ENCODE measurements at places on chromosomes 3 and 15. TPM values are rescaled to one million over a fixed set of nuclear protein-coding genes. Genes with fewer than 3 reads are reported as not detected.

- no peak for DNase-seq
Measured at GRCh38 chr15:80403712-80404056, 498 bp upstream of the ARNT2 start.

DNA sequence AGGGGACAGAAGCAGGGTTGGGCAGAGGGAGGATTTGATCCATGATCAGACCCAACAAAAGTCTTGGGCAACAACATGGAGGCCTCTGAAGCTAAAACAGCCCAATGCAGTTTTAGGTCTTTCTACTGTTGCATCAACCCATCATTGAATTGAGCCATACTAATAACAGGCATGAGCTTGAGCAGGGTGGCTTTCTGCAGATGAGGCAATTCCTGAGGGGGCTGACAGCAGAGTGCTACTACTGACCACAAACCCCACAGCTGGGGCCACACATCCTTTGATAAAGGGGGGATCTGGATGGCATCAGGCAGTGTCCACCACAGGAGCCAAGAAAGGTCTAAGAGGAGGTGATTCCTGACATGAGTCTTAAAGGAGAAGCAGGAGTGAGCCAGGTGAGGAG, 517.0 kb upstream of the PPP2R3A start:
- no peak for DNase-seq

DNA sequence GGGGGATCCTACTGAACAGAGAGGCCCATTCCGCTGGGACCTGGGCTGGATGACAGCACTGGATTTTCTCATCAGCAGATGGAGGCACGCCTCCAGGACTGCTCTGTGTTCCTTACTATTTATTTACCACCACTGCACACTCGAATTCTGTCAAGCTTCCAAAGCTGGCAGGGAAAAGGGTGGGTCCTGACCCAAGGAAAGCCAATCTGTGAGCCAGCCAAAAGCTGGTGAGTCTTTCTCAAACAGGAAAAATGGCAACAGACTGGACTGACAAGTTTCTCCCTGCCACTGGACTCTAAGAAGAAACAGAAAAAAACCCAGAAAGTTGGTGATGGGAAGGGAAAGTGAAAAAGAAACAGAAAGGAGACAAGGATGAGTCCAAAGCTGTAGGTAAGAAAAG, 37.8 kb downstream of the CD47 start:
- DNase-seq = no peak

TNFAIP8L3 gene
- not detected for total RNA-seq

ERICH6 gene
- not detected for total RNA-seq

Measured in Caki2 (cell line).